Immature natural killer cell (primary cell): ENCODE measurements at places on chromosomes 7 and 10.

GRCh38 chr10:260819-261429, 125.7 kb downstream of the ZMYND11 start:
- H3K4me3 ChIP-seq, result no peak overlapping the region
- H3K27ac ChIP-seq, result no peak overlapping the region
- H3K27me3 ChIP-seq, result peaks cover 2% of the 10 kb centered on the region
- no peaks in the 10 kb centered on the region for H3K4me1 ChIP-seq

DNA sequence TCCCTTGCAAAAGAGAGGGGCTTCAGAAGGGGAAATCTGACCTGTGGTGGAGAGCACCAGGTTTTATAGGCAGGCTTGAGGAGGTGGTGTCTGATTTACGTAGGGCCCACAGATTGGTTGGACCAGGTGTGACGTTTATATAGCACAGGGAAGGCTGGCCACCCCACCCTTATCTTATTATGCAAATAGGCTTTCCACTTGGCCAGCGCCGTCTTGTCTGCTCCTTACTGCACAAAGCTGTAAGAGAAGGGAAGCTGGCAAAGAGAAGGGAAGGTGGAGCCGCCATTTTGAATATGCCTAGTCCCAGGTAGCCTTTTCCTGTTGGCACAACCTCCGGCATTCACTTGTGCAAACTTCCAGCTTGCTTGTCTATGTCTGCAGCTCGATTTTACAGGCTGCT, 221.4 kb downstream of the GATA3 start:
- H3K4me1 ChIP-seq, result no peaks in the 10 kb centered on the region
- H3K27ac ChIP-seq, result no peak overlapping the region
- peaks cover 7% of the 10 kb centered on the region for H3K27me3 ChIP-seq
- H3K4me3 ChIP-seq, result no peak overlapping the region
- H3K36me3 ChIP-seq, result no peaks in the 10 kb centered on the region

- no peak overlapping the region for H3K4me3 ChIP-seq
- no peak for DNase-seq
- H3K27me3 ChIP-seq, result peaks cover 3% of the 10 kb centered on the region
- no peaks in the 10 kb centered on the region for H3K36me3 ChIP-seq
Observed at GRCh38 chr7:17559388-17559787, 260.9 kb downstream of the AHR start.

DNA sequence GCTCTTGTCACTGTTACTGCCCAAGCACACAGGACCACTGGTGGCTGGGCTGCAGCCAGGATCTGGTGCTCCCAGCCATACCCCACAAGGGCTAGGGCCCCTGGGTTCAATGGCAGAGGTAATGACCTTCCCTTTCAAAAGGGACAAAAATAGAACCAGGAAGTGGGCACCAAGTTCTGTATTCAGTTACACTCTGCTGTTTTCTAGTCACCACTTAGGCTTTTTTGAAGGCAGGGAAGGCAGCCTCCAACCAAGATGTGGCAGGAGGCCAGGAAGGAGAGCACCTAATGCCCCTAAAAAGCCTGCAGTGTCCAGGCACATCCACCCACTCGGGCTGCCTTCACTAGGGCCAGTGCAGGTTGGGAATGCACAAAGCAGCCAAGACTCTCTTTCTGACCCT, 47.8 kb downstream of the NOD1 start:
- H3K4me3 ChIP-seq, result no peak overlapping the region
- H3K4me1 ChIP-seq, result peaks cover 3% of the 10 kb centered on the region
- peak overlapping the region; percentile 34 for H3K27ac ChIP-seq
- DNase-seq, result no peak

DNA sequence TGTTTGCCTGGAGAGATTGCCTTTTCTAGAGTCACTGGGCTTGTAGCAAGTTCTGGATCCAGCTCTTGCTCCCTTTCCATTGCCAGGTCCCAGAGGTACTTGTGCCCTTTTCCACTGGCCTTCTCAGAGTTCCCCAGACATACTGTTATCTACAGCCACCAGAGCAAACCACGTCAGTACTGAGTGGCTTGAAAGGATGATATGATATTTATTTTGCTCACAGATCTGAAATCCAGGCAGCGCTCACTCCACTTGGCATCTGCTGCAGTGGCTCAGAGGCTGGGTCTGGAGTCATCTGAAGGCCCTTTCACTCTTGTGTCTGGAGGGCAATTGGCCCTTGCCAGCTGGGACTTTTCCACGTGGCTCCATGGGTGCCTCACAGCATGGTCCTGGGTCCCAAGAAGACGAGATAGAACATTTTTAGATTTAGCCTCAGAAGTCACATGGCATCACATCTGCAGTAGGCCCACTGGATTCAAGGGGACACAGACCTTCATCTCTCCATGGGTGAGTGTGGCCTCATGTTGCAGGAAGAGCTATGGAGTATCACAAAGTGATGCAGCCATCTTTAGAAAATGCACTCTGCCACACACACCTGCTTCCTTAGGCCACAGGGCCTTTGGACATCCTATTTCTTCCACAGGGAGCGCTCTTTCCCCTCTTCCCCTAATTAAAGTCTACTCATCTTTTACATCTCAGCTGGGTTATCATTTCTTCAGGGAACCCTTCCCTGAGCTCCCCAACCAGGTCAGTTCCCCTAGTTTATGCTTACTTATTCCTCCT, 22.9 kb upstream of the TCF7L2 start:
- DNase-seq, result no peak
- H3K4me3 ChIP-seq, result no peak overlapping the region
- no peaks in the 10 kb centered on the region for H3K4me1 ChIP-seq
- H3K27me3 ChIP-seq, result peaks cover 3% of the 10 kb centered on the region
- peaks cover 6% of the 10 kb centered on the region for H3K36me3 ChIP-seq

- H3K36me3 ChIP-seq, result no peaks in the 10 kb centered on the region
- H3K27me3 ChIP-seq, result no peaks in the 10 kb centered on the region
- no peak overlapping the region for H3K4me3 ChIP-seq
- H3K27ac ChIP-seq, result no peak overlapping the region
Observed at GRCh38 chr7:142891490-142892082, 6.0 kb upstream of the TRPV6 start.

- peaks cover 16% of the 10 kb centered on the region for H3K27me3 ChIP-seq
- peaks cover 24% of the 10 kb centered on the region for H3K4me1 ChIP-seq
- peak; percentile 69 for DNase-seq
- H3K36me3 ChIP-seq, result no peaks in the 10 kb centered on the region
- peak overlapping the region; percentile 92 for H3K27ac ChIP-seq
Observed at GRCh38 chr7:2864999-2865670, 21.0 kb upstream of the GNA12 start.

- no peak for DNase-seq
- H3K4me1 ChIP-seq, result no peaks in the 10 kb centered on the region
- H3K27ac ChIP-seq, result no peak overlapping the region
Observed at GRCh38 chr7:135389971-135390370, 119.9 kb downstream of the CNOT4 start.

DNA sequence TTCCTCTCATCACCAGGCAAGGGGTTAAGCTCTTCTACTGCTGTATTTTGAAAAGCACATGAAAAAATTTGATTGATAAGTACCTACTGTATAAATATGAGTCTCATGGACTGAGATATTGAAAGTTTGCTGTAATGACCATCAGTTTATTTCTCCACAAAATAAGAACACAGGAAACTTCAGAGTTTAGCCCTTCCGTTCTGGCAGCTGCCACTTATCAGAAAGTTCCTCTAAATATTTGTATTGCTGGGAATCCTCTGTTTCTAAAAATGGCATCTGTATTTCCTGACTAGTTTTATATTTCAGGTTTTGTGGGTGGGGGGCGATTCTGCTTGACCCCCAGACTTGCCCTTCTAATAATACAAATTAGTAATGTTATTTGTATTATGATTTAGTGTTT, 92.0 kb downstream of the LYZL2 start:
- no peak overlapping the region for H3K27ac ChIP-seq
- H3K27me3 ChIP-seq, result no peaks in the 10 kb centered on the region
- DNase-seq, result no peak
- H3K4me3 ChIP-seq, result no peak overlapping the region
- H3K4me1 ChIP-seq, result peaks cover 24% of the 10 kb centered on the region
- peaks cover 8% of the 10 kb centered on the region for H3K36me3 ChIP-seq

- H3K4me1 ChIP-seq, result no peaks in the 10 kb centered on the region
- H3K27me3 ChIP-seq, result peaks cover 7% of the 10 kb centered on the region
- H3K4me3 ChIP-seq, result no peak overlapping the region
- DNase-seq, result no peak
- H3K36me3 ChIP-seq, result no peaks in the 10 kb centered on the region
Observed at GRCh38 chr10:78696791-78697395, 371.9 kb upstream of the ZMIZ1 start.

- peaks cover 6% of the 10 kb centered on the region for H3K4me1 ChIP-seq
- no peak overlapping the region for H3K27ac ChIP-seq
- DNase-seq, result no peak
- H3K27me3 ChIP-seq, result peaks cover 2% of the 10 kb centered on the region
Observed at GRCh38 chr7:105649727-105650381, 68.6 kb upstream of the EFCAB10 start.

DNA sequence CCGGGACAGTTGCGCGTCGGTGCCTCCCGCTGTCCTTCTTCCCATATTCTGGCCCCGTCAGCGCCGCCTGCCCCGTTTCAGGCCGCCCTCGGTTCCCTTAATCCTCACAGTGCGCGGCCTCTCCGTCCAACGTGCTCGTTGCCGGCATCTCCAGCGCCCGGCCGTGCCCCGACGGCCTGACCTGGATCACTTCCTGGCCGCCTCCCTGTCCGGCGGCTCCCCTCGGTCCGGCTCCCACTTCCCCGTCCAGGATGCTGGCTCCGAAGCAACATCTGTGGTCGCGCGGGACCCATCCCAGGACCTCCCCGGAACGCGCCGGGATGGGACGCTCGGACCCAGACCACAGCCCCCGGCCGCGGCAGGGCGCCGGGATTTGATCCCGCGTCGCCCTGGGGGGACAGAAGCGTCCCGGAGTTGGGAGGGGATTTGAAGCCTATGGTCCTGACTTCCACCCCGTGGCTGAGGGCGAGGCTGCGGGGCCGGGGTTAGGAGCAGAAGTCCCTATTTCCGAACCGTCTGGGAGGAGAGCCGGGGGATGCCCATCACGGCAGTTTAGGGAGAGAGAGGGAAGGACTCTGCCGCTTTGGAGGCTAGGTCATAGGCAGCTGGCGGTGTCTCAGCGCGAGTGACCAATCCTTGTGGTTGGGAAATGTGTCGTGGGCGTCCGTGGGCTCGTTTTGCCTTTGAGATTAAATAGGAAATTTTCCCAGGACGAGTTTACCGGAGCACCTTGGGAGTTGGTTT, 53.8 kb downstream of the KCTD7 start:
- H3K36me3 ChIP-seq, result no peaks in the 10 kb centered on the region
- peak overlapping the region; percentile 94 for H3K4me3 ChIP-seq

DNA sequence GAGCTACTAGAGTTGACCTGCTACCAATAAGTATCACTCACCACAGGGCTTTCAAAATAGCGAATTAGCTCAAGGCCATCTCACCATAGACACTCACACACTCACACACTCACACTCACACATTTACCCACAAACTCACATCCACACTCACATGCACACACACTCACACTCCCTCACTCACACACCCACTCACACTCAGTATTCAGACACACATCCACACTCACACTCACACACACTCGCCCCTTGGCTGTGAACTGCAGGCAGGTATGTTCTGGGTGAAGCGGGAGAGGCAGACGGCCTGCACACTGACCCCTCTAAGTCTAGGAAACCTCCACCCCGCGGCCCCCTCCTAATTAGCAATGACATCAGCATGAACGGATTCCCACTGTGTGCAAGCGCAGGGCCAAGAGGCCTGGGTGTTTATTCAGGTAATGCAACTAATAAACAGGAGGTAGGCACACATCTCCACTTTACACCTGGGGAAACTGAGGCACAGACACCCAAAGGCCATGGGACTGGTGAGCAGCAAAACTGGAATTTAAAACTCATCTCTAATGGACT, 94.6 kb downstream of the ADARB2 start:
- H3K27ac ChIP-seq, result no peak overlapping the region
- peaks cover 1% of the 10 kb centered on the region for H3K27me3 ChIP-seq

DNA sequence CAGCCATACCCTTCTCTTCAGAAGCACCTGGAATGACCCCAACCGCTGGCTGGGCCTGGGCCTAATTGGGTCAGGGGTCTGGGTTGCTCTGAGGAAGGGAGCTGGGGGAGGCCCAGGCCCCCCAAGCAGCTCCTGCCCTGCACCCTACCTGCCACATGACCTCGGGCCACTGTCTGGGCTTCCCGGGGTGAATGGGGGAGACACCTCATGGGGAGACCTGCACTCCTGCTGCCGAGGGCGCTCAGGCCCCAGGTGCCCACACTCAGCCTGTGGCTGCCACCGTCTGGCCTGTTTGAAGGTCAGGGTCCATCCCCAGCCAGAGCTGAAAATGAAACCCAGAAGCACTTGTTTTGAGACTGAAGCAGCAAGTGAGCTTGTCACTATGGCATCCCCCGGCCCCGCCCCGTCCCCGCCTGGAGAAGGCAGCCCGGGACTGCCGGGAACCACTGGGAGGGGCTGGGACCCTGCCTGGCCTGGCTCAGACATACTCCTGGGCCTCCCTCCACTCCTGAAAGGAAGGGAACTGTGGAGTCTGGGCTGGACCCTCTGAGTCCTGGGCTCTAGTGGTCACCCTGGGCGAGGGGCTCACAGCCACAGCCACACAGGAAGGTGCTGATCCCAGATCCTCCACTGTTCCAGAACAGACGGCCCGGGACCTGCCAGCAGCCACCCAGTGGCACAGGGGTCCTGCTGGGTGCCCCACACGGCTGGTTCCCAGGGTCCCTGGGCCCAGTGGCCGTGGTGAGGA, 7.4 kb upstream of the MICALL2 start:
- H3K4me1 ChIP-seq, result peaks cover 2% of the 10 kb centered on the region
- DNase-seq, result no peak

- H3K27me3 ChIP-seq, result no peaks in the 10 kb centered on the region
- DNase-seq, result no peak
- peaks cover 100% of the 10 kb centered on the region for H3K4me1 ChIP-seq
- H3K36me3 ChIP-seq, result no peaks in the 10 kb centered on the region
- peak overlapping the region; percentile 94 for H3K27ac ChIP-seq
Observed at GRCh38 chr10:22619101-22619500, 95.3 kb downstream of the PIP4K2A start.

GRCh38 chr7:875051-875450, 1.3 kb upstream of the GET4 start:
- H3K27ac ChIP-seq, result peak overlapping the region; percentile 53
- H3K4me3 ChIP-seq, result no peak overlapping the region
- H3K27me3 ChIP-seq, result peaks cover 17% of the 10 kb centered on the region
- no peaks in the 10 kb centered on the region for H3K36me3 ChIP-seq
- no peak for DNase-seq

DNA sequence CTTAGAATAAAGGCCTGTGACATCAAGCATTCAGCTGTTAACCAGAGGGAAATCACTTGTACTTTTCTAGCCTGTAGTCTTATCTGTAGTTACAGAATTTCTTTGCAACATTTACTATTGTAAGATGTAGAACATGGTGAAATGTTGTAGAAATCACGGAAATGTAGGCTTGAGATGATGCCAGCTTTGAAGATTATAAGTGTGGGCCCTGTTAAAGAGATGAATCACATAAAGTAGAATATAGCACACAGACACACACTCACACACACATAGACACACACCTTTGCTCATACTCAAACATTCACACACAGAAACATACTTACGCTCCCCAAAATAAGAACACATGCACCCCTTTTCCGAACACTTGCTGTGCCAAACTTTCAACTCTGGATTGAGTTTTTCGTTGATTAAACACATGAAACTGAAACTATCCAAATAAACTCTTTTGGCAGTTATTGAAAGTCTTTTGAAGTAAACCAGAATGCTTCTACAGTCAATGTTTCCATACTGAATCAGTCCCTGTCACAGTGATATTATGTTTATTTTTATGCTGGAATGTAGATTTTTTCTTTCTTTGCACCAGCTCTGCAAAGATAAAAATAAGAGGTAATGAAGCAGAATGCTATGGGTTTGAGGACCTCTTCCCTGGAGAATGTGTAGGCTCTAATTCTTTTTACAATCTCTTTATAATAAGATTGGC, 230.3 kb upstream of the MEOX2 start:
- H3K27me3 ChIP-seq, result no peaks in the 10 kb centered on the region
- H3K4me1 ChIP-seq, result no peaks in the 10 kb centered on the region
- no peak overlapping the region for H3K27ac ChIP-seq
- no peak overlapping the region for H3K4me3 ChIP-seq
